ENCODE measurements at places on chromosomes 7 and 10. TPM values are rescaled to one million over a fixed set of nuclear protein-coding genes. Genes with fewer than 3 reads are reported as not detected.

DNA sequence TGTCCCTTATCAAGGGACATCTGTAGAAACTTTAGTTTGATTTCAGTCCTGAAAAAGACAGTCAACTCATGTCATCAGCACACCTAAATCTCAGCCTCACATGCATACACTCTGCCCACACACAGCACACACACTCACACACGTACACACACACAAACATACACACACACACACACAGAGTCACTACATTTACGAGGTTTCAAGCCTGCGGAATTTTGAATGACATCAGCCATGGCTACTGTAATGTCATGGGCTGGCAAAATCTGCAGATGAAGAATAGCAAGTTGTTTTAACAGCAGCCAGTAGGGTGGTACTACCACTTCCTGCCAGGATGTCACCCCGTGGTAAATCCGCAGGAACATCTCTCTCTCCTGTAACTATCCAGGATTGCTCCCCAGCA is 37.1 kb upstream of the EZH2 start:
- no peaks in the 10 kb centered on the region for H3K4me1 ChIP-seq
- no peak overlapping the region for H3K27ac ChIP-seq
- no peaks in the 10 kb centered on the region for H3K36me3 ChIP-seq

DNA sequence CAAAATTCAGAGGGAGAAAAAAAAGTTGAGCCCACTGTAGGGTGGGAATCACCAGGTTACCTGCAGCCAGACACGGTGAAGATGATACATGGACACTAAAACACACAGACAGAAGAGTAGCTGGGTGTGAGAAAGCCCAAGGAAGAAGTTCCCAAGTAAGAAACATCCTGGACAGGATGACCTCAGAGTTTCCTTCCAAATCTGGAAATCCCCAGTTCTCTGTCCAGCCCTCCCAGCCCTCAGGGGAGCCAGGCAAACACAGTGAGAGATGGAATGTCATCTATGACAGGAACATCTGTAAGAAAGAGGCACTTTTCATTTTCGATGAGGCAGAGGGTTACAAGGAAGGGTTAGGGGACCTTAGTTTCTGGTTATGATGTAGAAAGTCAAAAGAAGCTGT is 125.1 kb upstream of the LYZL1 start:
- H3K4me1 ChIP-seq: no peaks in the 10 kb centered on the region
- no peaks in the 10 kb centered on the region for H3K27me3 ChIP-seq
- DNase-seq: no peak
- no peak overlapping the region for H3K27ac ChIP-seq
- no peaks in the 10 kb centered on the region for H3K36me3 ChIP-seq

DNA sequence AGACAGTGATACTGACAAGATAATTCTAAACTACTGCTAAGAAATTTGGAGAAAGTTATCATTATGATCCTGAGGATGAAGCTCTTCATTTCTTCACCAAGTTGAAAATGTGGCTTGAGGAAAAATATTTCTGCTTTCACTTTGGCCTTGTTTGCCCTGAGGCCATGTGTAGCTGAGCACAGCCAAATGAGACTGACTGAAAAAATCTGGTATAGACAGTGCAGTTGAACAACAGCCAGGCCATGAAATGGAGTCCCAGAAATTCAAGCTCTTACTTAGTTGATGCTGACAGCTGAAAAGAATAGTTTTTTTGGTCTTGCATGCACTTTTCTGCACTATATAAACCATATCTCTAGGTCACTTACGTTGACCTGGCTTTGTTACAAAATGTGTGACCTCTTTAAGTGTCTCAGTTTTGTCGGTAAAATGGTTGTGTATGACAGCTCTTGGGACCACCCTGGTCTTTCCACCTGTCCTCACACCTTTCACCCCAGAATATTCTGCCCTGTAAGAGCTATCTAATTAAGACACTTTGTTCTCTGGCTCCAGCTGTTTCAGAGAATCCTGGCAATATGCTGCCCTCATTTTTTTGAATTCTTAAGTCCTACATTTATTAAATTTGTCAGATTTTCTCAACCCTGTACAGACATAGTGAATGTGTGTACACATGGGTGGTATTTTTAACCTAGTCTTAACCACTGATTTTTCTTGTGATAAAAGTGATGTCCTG is 91.3 kb downstream of the CD36 start:
- no peaks in the 10 kb centered on the region for H3K27me3 ChIP-seq
- H3K4me3 ChIP-seq: no peak overlapping the region
- no peaks in the 10 kb centered on the region for H3K36me3 ChIP-seq
- H3K27ac ChIP-seq: no peak overlapping the region
- no peaks in the 10 kb centered on the region for H3K4me1 ChIP-seq

The PLCE1 gene
- 1.4 TPM for polyA plus RNA-seq

The CC2D2B gene
- polyA plus RNA-seq: 1.5 TPM

The SPDYE9 gene
- polyA plus RNA-seq: not detected
